ENCODE measurements at places on chromosomes 5 and 9.
A peak's percentile ranks its signal among the peaks of the same experiment; 100 is the strongest.

DNA sequence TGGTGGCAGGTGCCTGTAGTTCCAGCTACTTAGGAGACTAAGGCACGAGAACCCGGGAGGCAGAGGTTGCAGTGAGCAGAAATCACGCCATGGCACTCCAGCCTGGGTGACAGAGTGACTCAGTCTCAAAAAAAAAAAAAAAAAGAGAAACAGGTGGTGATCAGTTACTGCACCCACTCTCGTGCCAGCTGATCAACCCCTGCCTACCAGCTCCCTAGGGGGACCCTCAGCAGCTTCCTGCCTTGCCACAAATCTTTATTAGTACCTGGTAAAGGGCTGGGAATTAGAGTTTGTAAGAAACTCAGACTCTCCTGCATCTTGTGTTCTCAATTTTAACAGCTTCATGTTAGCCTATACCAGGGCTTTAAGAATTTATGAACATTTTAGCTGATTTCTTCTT is 914.9 kb downstream of the EFNA5 start:
- DNase-seq: no peak

DNA sequence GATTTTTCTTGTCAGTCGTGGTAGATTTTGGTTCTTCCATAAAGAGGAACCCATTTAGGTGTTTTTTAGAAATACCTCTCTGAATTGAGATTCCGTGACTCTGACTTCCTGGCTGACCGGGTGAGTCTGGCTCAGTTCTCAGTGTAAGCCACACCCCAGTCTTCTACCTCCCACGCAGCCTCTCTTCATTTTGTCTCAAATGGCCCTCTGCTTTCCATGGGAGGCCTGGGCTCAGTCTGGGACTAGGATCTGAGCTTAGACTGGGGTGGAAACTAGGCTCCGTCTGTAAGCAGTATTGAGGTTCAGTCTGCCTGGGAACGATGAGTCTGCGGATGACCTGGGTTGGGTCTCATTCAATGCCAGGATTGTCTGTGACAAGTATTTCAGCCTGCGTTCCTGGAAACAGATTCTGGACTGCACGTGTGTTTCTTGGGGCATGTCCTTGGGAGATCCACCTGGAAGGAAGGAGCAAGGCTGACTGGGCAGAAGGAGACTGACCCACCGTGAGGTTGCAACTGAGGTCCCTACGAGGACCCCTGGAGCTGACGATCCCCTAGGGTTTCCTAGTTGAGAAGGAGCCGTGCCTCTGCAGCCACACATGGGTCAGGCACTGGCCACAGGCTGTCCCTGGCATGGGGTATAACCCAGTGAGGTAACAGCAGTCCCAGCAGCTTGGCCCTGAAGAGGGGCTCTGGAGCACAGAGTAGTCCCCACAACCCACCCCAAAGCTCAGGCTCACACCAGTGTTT is 12.4 kb upstream of the CRB2 start:
- no peak for DNase-seq

DNA sequence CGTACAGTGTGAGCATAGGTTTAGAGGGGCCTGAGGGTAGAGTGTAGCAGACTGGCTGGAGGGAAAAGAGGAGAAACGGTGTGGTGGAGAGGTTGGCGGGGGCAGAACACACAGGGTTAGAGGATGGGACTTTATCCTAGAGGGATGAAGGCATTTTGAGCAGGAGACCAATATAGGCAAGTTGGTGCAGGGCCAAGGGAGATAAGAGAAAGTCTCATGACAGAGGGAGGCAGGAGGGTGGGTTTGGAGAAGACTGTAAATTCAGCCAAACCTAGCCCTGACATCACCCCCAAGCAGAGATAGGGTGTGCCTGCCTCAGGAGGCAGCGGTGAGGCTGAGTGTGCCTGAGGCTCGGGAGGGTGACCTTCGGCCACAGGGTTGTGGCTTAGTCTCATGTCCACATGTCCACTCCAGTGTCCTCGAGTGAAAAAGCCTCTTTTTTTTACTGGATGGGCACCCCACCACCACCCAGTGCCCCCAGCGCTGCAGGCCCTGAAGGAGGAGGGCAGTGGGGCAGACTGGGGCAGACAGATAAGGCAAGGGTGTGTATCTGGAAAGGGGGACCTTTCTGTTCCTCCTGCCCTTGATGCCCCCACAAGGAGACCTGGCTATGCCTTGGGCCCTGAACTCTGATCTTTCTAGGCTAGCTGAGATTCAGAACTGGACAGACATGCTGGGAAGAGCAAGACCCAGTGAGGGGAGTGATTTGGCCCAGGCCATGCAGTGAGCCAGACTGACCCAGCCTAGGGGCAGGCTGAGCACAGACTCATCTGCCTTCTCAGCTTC is 108.7 kb downstream of the RGS3 start:
- no peak for DNase-seq

GRCh38 chr9:129665389-129665775 is at the start of gene PRRX2:
TSS of gene PRRX2 (plus strand) at chr9:129665647. CDS start at chr9:129665868, 221 bp downstream.
- DNase-seq: no peak

DNA sequence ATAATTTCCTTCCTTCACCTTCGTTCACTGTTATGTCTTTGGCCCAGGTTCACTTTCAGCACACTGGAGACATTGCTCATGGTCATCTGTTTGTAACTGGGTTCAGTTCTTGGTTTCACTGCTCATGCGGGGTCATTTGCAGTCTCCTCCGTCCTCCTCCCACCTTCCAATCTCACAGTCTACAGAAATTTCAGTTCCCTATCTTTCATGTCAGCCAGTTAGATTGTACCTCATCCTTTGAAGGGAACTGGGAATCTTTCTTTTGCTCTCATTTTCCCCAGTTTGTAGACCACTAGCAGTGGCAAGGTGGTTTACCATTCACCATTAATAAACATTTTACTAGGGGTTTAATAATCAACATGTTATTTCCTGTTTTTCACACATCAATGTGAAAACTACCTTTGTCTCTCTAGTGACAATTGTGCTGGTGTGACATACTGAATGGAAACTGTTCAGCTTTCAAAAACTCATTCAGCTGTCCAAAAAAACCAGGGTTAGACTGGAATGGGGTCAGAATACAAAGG is 100.9 kb upstream of the IL6ST start:
- DNase-seq: no peak

- no peak for DNase-seq
Observed at GRCh38 chr5:105238561-105238960, 1676.0 kb upstream of the NUDT12 start.

- no peak for DNase-seq
Observed at GRCh38 chr9:38181866-38182265, 112.8 kb upstream of the SHB start.

- DNase-seq: no peak
Observed at GRCh38 chr5:60248901-60249300, 355.4 kb upstream of the PDE4D start.

GRCh38 chr5:131637694-131638093 is 2.7 kb upstream of the RAPGEF6 start:
- DNase-seq: no peak

GRCh38 chr9:91101611-91102168 is 260.0 kb downstream of the AUH start:
- DNase-seq: peak; percentile 54

GRCh38 chr9:90729351-90729750 is 72.3 kb upstream of the SYK start:
- no peak for DNase-seq

DNA sequence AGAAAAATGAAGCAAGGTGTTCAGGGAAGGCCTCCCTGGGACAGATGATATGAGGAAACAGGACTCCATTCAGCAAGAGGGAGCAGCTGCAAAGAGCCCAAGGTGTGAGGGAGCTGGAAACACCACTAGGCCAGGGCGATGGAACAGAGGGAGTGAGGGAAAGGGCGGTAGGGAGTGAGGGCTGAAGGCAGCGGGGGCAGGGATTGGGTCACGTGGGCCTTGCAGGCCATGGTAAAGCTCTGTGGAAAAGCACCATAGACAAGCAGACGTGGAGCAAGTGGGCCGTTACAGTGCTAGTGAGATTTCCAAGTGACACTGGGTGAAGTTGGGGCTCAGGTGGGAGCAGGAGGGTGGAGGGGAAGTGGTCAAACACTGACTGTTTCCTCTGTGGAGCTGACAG is 10.8 kb upstream of the PRRC1 start:
- no peak for DNase-seq

DNA sequence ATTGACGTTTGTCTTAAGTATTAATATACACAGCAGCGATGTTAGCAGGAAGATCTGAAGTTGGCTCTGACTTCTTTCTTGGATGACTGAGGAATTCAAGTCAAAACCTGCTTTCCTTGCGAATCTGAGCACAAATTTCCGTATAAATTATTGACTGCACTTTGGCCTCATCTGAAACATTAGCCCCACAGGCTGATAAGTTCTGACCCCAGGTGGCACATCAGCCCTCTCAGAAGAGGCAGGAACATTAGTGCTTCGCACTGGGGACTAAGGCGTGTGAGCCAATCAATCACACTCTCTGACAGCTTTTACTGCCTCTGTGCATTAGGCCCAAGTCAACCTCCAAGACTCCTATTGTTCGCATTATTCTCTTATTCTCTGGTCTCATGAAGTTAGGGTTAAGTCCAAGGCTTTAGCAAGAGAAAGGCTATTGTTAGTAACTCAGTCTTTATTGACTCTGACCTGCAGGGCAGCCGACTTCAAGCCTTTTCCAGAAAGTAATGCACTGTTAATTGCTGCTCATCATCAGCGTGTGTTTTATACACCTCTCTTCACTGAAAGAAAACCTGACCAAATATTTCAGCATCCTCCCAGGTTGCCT is 84.2 kb downstream of the ZNF608 start:
- DNase-seq: no peak

DNA sequence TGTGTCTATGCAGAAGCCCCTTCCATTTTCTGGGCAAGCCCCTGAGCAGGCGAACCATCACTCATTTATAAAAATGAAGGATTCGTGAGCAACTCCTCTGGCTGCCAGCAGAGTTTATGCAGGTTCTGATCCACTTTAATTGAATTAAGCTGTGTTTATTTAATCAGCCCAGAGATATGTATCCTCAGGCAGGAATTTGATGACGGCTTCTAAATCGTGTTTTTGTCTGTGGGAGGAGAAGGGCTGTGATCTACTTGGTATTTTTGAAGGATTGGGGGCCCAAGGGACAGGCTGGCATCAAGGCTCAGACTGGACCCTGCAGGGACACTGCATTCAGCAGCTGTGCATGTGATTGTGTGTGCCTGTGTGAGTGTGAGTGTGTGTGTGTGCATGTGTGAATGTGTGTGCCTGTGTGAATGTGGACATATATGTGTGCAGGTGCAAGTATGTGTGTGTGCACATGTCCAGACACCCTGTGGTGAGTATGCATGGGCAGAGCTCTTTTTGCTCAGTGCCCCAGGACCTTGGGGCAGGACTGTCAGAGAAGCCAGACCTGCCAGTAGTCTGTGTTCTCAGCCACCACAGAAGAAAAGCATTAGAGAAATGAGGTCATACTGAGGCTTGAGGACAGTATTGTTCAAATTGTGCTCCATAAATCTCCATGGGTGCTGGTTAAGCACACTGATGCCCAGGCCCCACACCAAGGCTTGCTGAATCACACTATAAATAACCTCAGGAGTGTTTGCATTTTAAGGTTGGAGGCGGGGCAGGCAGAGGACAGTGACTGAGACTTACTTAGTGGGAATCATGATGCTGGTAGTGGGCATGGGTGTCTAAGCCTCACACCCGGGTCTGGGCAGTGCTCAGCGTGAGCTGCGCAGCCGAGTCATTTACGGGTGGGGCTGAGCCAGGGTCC is 164.0 kb downstream of the CARTPT start:
- DNase-seq: no peak

DNA sequence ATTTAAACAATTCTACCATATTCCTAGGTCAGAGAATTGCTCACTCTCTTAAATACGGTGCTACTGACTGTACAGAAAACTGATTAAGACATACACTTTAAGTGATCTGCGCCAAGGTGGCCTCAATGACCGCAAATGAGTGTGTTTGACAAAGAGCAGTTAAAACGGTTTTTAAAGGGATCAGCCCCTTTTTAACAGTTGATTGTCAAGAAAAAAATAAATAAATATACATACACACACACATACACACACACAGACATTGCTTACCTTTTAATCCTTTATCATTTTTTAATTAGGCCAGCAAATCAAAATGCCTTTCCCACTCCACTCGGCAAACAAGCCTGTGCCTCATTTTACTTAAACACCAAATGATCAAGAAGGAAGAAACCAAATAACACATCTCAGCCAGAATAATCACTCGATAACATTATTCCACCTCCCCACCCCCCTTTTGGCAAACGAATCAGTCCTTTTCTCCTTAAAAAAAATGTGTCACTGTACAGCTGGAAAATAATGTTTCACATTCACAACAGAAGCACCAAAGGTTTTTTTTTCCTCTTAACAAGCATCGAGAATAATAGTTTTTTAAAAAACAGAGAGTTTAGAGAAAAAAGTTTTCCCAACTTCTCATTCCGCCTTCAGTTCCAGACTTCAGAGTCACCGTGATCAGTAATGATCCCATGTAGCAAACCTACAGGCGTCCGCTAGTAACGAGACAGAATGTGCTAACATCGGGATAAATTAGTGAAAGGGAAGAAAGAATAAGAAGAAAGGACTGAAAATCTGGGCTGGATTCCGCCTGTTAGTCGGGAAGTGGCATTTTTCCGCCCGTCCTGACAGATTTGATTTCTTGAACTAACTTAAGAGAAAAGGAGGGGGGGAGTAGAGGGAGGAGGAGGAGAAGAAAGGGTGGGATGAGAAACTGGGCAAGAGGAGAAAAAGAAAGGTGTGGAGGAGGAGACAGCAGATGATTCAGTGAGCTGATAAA is at the start of gene ZNF608:
TSS of gene ZNF608 (minus strand) at position 712 of the 988 bp plus-strand sequence. CDS start 1,650 bp downstream, outside the sequence.
- no peak for DNase-seq

GRCh38 chr9:89731262-89732182 is 126.7 kb downstream of the GADD45G start:
- no peak for DNase-seq

- no peak for DNase-seq
Observed at GRCh38 chr5:153572411-153573145, 82.1 kb downstream of the GRIA1 start.

GRCh38 chr9:37259951-37260350 is 139.6 kb downstream of the ZCCHC7 start:
- no peak for DNase-seq

GRCh38 chr9:129331772-129332500 is 153.9 kb upstream of the IER5L start:
- DNase-seq: no peak

DNA sequence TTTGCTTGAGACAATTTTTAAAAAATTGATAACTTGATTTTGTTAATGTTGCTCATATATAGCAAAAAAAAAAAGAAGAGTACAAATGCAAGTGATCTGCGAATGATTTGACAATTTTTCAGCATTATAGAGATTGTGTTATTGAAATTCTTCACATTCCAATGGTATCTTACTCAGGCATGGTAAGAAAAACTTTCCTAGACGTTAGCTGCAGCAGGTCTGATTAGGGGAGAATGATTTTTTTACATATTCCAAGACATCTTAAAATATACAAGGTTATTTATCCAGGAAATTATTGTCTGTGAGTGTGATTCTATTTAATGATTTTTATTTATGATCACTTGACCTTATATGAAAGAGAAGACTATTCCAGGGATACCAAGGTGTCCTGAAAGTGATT is 361.9 kb downstream of the MAT2B start:
- DNase-seq: no peak

All from stimulated activated CD4-positive, alpha-beta T cell treated with anti-CD3 and anti-CD28 coated beads, TNF-alpha, amount 100 ng/mL, for 48 hours (primary cell).